SJCRH30 (cell line): ENCODE measurements at places on chromosomes 2 and 18. TPM values are rescaled to one million over a fixed set of nuclear protein-coding genes. Genes with fewer than 3 reads are reported as not detected.

- DNase-seq = no peak
Measured at GRCh38 chr18:45678441-45678840, 45.5 kb upstream of the SLC14A1 start.

DNA sequence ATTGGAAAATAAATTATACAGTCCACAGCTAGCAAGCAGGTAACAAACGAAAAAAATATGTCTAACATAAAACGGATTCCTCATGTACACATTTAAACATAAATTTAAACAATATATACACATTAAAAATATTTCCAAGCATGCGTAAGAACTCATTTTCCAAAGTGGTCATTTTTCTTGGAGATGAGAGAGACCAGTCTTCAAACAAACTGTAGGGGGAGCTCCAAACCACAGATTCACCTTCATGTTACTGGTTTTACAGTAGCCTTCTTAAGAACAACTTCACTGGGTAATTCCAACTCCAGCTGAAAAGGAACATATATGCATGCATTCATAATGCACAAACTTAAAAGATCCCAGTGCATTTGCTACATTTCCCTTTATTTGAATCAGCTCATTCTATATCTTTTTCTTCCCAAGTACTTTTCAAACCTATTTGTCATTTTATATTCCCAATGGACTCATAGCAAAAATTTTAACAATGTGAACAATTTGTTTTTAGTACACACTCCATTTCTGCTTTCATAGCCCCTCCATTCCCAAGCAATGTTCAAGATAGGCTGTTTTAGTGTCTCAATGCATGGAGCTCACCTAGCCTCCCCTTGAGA lies 4.7 kb upstream of the STAMBP start:
- DNase-seq = peak; percentile 54

DNA sequence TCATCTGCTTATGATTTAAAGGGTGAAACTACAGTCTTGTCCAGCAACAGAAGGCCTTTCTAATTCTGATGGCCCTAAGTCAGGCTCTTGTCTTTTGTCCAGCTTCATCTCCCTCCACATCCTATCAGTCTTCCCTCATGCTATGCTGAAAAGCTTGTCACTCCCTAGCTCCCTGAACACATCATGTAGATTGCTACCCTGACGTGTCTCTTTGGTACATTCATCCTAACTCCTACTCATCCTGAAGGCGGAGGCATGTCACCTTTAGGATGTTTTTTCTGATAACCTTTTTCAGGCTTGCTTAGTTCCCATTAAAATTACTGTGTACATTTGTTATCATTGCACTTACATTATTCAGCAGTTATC lies 78.4 kb upstream of the ARL5A start:
- no peak for DNase-seq

GRCh38 chr2:30232801-30233130 lies 1.4 kb downstream of the LBH start:
- peak; percentile 55 for DNase-seq

- DNase-seq = no peak
Measured at GRCh38 chr2:47737191-47737975, 45.6 kb upstream of the MSH6 start.

GRCh38 chr2:157377861-157378260 lies 52.2 kb upstream of the ERMN start:
- DNase-seq = no peak

DNA sequence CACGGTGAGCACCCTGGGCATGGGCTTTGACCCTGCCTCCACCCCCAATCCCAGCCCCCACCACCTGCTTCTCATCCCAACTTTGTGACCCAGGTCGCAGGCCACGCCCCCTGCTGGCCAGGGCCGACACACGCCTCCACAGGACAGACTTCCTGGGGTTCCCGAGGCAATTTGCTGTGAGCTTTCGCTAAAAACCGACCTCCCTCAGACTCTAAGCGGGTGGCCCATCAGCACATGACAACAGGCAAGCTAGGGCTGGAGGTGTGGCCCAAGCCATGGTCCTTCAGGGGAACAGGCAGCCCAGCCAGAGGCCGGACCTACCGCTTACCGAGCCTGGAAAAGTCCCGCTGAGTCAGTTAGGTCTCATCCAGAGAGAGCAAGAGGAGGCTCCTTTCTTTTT lies 31.9 kb downstream of the C1QL2 start:
- peak; percentile 48 for DNase-seq

DNA sequence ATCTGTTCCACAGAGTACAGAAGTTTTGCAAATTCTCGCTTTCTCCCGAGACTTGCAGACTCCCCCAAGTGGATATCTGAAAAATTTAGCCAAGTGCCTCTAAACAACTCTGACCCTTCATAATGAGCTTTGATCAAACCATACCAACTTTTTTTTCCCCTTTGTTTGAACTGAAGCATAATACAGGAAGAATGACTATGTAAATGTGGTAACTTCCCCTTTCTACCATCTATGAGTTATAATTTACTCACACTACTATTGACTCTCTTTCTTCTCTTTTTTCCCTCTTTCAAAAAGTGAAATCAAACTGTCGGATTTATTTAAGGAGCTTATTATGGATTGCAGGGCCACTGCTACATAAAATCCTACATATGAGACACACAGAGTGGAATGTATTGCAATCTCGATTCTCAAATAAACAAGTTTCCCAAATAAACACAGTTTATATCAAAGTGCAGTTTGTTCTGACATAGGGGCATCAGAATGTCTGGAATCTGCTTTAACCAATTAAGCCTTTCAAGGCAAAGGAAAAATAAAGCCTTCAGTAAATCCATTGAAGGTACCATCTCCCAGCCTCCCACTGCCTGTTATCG lies 1.4 kb upstream of the ZNF804A start:
- DNase-seq = peak; percentile 58

- DNase-seq = peak; percentile 53
Measured at GRCh38 chr2:6372317-6372901, 493.3 kb downstream of the CMPK2 start.

DNA sequence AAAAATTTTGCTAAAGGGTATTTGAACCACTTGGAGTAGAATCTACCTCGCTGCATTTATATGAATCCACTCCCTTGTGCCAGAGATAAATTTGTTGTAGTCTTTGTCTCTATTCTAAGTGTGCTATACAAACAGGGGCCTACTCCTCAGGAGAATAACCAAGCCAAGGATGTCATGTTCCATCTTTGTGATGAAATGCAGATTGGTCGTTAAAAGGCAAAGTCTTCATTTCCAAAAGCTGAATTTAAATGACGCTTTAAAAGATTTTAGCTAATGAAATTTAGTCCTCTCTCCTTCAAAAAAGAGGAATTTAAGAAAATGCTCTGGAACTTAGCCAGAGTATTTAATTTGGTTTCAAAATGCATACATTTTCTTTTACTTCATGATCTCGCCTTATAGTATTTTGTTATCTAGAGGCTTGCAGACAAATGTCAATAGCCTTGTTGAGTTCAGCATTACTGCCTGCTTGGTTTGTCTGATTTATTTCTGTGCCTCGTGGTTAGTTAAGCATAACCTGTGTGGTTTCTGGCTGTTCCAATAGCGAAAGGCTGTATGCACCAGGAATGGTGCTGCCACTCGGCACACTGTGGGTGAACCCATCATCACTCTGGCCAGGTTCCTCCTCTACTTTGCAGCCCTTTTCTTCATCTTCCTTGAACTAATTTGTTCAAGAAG lies 417.6 kb downstream of the ZNF521 start:
- DNase-seq = no peak

DNA sequence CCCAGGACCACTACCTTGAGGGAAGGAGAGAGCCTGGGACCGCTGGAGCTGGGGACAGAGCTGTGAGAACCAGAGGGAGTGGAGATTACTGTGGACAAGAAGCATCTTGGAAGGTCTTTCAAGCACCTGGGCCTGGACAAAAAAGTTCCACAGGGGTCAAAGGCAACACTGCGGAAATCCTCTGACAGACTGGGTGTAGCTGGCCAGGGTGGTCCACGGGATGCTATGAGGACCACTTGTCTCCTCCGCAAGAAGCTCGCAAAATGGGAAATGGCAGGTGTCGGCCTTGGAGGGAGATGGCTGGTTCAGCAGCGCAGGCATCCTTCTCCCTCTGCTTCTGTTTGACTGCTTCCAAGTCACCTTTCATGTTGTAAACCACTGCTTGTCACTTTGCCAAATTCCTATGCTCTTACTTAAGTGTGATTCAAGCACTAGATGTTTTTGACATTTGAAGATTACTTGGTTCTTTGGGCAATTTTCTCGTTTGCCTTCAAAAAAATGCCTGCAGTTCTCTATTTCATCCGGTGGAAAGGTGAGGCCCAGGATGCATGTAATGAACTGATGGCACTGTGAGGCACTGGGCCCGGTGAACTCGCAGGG lies 27.7 kb downstream of the KLHL29 start:
- DNase-seq = no peak

- DNase-seq = no peak
Measured at GRCh38 chr2:203898657-203899056, 31.1 kb downstream of the CTLA4 start.

- no peak for DNase-seq
Measured at GRCh38 chr2:48933828-48934497, 178.4 kb upstream of the LHCGR start.

GRCh38 chr2:98140210-98140609 lies 53.2 kb downstream of the VWA3B start:
- DNase-seq = peak; percentile 74

GRCh38 chr2:64753399-64753798 lies 99.7 kb upstream of the SERTAD2 start:
- no peak for DNase-seq

DNA sequence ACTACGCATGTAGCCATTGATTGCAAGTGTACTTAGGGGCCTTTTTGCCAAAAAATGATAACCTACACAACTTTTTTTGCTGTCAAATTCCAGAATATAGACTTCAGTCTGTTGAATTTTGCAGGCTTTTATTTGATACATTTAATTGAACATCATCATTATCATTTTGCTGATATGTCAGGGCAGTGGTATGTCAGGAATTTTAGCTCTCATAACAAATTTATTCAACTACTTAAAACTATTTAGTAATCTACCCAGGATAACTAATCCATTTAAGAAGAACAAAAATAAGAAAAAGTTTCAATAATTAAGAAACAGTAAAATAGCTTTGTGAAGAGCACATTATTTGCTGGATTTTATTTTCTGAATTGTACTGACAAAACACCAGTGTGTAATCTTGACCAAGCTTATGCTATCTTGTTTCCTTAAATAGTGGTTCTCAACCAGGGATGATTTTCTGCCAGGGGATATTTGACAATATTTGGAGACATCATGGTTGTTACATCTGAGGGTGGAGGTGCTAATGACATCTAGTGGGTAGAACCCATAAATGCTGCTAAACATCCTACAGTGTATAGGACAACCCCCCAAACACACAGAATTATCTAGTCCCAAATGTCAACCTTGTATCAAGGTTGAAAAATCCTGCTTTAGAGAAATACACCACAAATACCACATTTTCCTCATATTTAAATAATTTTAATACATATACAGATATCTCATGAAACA lies 12.1 kb upstream of the TTN start:
- DNase-seq = no peak

DNA sequence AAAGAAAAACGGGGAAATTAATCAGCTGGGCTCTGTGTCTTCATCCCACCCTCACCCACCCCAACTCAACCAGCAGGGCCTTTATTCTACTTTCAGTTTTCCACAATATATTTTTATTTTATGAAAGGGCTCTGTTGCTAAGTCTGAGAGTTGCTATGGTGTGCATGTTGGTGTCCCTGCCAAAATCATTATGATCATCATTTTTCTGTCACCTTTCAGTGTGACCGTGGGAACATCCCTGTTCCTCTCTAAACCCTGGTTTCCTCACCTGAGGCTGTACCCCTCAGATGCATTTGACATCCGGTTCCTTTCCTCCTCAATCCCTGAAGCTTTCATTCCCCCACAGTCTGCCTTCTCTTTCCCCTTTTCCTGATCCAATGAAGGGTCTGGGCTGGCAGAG lies 180.5 kb downstream of the ZFP36L2 start:
- no peak for DNase-seq

DNA sequence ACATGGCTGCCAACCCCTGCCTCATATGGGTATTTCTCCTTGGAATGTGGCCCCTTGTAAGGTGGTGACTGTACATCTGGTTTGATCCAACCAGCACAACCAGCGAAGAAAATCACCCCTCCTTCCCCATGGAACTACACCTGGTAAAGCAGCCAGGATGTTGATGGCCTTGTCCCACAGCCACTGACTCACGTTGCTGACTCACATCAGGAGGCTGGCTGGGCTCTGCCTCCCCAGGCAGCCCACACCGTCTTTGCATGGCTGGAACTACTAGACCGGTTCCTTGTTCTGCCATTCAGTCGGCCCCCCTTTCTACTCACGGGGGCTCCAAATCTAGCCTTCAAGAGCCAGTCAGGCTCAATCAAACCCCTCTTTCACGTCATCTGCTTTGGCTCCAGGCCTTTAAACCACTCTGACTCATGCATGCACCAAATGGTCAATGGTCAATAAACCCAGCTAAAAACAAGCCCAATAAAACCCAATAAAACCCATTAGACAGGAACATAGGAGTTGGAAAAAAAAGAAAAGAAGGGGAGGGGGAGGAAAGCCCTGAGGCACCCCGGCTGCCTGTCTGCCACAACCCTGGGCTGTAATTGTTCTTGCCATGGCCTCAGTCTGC lies 114.8 kb downstream of the PLB1 start:
- DNase-seq = no peak

DNA sequence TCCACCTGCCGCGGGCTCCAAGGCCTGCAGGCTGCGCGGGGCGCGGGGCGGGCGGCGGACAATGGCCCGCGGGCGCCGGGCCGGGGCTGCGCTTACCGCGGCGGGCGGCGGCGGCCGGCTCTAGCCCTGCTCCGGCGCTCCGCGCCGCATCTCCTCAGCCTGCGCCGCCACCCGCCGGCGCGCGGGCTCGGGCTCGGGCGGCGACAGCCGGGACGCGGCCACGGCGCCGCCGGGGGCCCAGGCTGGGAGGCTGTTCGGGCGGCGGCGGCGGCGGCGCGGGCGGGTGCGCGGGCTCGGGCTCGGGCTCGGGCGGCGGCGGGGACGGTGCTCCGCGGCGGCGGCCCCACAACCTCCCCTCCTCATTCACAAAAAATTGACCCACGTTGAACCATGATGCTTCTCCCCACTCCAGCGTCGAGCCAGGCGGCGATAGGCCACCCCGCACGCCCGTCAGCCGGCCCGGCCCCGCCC lies at the start of gene HDAC4:
Gene HDAC4 (minus strand): TSS at position 425 of the 471 bp plus-strand sequence. CDS start 48,321 bp downstream, outside the sequence.
- no peak for DNase-seq

- no peak for DNase-seq
Measured at GRCh38 chr2:123179526-123179925, 845.6 kb upstream of the CNTNAP5 start.

- no peak for DNase-seq
Measured at GRCh38 chr18:3219241-3219630, 532 bp downstream of the MYOM1 start.

GRCh38 chr18:26071725-26072124 lies 18.7 kb downstream of the SS18 start:
- DNase-seq = no peak

GRCh38 chr2:46409756-46410155 lies 69.6 kb upstream of the TMEM247 start:
- no peak for DNase-seq

GRCh38 chr2:20481798-20482405 lies 35.0 kb downstream of the RHOB start:
- DNase-seq = no peak

Gene PMAIP1
- total RNA-seq = 10.6 and 15.7 TPM in 2 replicates

Gene ITGB6
- total RNA-seq = 3.7 and 3.8 TPM in 2 replicates

Gene LTBP1
- 62.0 and 63.1 TPM in 2 replicates for total RNA-seq

Gene KCNF1
- total RNA-seq = 0.42 and 0.51 TPM in 2 replicates

Gene FBXO48
- total RNA-seq = 1.8 and 2.5 TPM in 2 replicates

Gene OST4
- 349 and 357 TPM in 2 replicates for total RNA-seq

Gene SIX2
- total RNA-seq = 48.3 and 51.9 TPM in 2 replicates

Gene RNF125
- 0.18 and 0.41 TPM in 2 replicates for total RNA-seq

Gene SFXN5
- 17.0 and 20.5 TPM in 2 replicates for total RNA-seq

Gene ZAP70
- total RNA-seq = 0.30 and 0.35 TPM in 2 replicates
